ENCODE measurements at places on chromosomes 5 and 9.

- no peak for DNase-seq
These were observed 60.6 kb downstream of the RGS7BP start for GRCh38 chr5:64566310-64566916.

DNA sequence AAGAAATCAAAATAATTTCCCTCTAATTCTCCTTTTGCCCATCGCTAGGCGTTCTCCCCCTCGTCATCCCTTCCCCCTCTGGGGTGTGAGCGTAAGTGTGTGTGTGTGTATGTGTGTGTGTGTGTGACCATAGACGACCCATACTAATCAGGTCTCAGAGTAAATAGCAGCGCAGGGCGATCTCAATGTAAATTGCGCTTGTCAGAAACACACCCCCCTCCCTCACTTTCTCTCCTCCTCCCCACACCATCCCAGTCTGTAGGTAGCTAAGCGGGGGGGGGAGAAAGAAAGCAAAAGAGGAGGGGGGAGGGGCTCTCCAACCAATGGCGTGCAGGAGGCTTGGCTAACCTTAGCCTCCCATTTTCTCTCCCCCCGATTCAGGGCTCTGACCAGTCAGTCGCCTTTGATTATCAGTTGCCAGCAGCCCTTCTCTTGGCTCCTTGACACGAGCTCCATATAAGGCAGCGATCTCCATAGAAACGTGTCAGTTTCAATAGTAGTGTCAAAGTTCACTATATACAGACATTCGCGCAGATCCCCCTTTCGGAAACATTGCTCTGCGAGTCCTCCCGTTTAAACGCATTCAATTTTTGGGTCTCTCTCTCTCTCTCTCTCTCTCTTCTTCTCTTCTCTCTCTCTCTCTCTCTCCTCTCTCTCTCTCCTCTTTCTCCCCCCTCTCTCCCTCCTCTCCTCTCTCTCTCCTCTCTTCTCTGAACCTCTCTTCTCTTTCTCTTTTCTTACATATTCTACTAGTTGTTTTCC, at the start of gene NR2F1:
Gene NR2F1 (plus strand): TSS at position 546 of the 762 bp plus-strand sequence. CDS start 1,802 bp downstream, outside the sequence.
- no peak for DNase-seq

- no peak for DNase-seq
These were observed 11.3 kb downstream of the RGS14 start for GRCh38 chr5:177368869-177369644.

- no peak for DNase-seq
These were observed 152.9 kb upstream of the SLC28A3 start for GRCh38 chr9:84493284-84493947.

GRCh38 chr5:115553082-115553481, 8.5 kb upstream of the FEM1C start:
- DNase-seq = no peak

DNA sequence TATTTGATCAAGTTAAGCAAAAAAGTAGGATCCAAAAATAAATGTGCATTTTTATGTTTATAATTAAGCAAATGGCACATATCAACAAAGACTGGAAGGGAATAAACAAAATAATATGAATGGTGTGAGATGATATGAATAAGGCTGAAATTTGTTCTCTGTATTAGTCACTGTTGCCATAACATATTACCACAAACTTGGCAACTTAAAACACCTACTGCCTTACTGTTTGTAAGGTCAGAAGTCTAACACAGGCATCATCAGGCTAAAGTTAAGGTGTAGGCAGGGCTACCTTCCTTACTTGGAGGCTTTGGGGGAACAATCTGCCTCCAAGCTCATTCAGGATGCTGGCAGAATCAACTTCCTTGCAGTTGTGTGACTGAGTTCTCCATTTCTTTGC, 19.3 kb downstream of the PGGT1B start:
- no peak for DNase-seq

GRCh38 chr9:135045928-135046738, 41.3 kb upstream of the OLFM1 start:
- no peak for DNase-seq

DNA sequence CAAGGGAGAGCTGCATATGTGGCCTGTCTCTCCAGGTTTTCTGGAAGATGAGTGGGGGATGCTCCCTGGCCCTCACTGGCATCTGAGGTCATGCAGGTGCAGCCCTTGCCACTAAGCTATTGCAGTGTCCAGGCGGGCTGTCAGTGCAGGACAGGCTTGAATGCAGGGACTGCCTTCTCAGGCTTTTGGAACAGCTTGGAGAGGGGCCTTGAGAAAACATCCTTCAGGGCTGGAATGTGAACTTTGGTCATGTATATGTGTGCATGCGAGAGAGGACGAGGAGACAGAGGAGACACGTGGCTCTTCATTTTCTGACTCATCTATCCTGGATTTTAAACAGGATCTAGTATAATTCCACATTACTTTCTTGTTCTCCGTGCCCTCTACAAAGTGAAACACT, 90.3 kb downstream of the MACROH2A1 start:
- DNase-seq = no peak

DNA sequence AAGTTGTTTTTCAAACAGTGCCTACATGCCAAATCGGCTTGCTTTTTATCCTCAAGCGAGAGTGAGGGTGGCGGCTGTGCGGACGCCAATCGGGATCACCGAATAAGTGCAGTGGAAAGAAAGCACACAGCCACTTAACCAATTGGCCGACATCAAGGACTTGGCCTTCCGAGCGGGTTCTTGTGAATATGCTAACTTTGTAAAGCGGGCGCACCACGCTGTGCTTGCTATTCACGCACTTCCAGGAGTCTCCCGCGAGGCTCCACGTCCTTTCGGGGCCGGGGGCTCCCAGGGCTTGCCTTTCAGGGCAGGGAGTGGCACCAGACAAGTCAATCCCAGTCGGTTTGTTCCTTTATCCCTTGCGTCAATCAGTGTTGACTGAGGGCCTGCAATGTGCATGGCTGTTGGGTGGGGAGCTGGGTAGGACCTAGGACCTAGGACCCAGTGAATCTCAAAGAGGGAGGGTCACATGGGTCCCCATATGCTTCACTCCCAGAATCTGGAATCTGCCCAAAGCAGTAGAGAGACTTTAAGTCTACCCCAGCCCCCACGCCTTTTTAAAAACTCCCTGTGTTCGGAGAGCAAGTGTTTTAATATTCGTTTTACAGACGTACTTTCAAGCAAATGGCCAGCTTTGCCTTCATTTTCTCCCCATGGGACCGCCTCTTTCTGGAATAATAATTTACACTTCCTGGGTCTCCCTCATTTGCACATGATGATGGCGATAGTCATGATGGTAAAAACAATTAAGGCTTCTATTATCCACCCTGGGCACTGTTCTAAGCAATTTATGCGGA, 2.0 kb upstream of the GCNT4 start:
- no peak for DNase-seq

- no peak for DNase-seq
These were observed 66.6 kb upstream of the GARNL3 start for GRCh38 chr9:127197861-127198430.

GRCh38 chr5:66894480-66895240, 298.5 kb downstream of the MAST4 start:
- DNase-seq = no peak

- no peak for DNase-seq
These were observed 68.1 kb downstream of the MEGF10 start for GRCh38 chr5:127358740-127359139.

GRCh38 chr5:42952578-42952974, 87.5 kb downstream of the ANXA2R start:
- no peak for DNase-seq

- DNase-seq = no peak
These were observed 11.9 kb upstream of the TBC1D9B start for GRCh38 chr5:179919487-179920060.

GRCh38 chr5:159735036-159735435, 181.2 kb upstream of the ADRA1B start:
- no peak for DNase-seq

DNA sequence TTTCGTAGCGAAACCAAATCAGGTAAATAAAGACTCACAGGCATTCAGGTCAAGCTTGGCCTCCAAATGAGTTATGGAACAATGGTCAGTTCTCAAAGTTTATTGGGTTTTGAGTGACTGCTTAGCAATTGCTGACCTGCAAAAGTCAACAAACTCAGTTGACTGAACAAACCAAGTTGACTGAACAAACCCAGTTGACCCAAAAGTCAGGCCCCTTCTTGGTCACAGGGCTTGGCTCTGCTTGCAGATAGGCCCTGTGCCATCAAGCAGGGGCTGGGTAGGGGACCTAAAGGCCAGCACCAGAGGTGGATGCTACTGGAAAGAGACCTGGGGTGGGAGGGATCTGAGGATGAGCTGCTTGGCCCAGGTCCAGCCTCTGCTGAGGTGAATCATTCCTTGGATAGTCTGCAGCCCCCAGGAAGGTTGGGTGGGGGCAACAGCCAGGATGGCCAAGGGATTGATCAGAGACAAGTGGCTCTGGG, 64.6 kb downstream of the GADD45G start:
- DNase-seq = no peak

GRCh38 chr5:79023348-79023747, 38.2 kb upstream of the ARSB start:
- no peak for DNase-seq

- no peak for DNase-seq
These were observed 51.2 kb upstream of the CTSL start for GRCh38 chr9:87674565-87675299.

- DNase-seq = no peak
These were observed 27.8 kb downstream of the PCDHGC5 start for GRCh38 chr5:141516672-141517025.

- no peak for DNase-seq
These were observed 71.4 kb downstream of the SLF1 start for GRCh38 chr5:94689908-94690307.

DNA sequence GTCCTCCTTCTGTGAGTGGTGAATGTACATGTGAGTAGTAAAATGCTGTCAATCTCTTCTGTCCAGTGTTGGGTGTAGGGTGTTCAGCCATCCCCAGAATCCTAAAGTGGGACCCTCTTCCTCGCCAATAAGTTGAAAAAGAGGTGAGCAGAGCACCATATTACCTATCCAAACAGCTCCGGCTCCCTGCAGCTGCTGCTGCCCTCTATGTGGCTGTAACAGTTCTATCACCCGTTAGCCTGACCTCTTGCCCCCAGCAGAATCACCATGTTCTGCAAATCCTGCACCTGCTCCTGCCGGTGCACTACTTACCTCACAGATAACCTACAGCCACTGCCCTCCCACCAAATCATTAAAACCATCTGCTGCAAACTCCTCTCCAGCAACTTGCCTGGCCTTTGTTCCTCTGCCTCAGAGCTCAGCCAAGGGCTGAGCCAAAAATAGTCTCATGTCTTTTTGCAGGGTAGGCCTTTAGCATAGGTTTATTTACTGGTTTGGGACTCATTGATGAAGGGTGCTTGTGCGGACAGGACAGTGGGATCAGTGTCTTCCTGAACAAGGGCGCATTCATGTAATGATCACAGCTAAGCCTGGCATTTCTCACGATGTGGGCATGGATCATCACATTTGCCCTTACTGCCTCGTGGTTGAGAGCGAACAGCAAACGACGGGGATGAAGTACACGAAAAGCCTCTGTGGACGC, 49.6 kb upstream of the CCL21 start:
- DNase-seq = no peak

DNA sequence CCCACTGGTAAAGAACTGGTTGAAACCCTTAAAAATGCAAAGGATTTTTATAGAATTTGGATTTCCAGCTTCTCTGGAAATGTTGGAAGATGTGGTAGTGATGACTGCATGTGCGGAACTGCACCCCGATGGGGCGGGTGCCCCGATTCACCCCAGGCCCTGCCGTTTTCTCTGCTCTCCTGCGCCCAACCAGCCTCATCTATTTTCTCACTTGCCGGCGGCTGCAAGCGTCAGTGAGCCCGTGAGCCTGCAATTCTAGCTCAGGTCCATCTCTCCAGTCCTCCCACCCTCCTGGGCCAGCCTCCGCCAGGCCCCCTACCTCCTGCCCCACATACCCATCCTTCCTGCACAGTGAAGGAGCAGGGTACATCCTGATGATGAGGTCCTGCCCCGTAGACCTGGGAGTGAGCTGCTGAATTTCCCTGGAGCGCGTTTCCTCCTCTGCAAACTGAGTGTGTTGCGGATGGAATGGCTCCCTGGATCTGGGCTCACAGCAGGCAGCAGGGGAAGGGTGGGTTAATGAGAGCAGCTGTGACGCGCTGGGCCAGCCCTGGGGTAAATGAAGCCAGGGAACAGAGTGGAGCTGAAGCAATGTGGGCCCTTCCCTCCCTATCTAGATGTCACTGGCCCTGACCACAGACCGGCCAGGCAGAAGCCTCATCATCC, 45.9 kb upstream of the PHYKPL start:
- DNase-seq = no peak

DNA sequence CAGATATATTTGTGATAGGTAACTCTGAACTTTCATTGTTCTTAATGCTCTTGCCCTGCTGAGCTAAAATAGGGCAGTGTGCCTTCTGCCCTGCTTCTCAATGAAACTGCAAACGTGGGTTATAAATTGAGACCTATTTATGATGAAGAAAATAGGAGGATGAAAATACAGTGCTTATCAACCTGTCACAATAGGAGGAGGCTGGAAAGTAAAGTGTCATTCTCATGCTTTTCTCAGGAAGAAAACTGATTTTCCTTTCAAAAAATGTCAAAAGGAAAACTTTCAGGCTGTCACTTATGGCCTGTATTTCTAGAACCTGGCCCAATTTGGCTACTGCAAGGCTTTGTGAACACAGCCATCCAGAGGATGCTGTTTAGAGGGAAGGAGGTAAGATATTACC, 130.3 kb upstream of the TUSC1 start:
- DNase-seq = no peak

DNA sequence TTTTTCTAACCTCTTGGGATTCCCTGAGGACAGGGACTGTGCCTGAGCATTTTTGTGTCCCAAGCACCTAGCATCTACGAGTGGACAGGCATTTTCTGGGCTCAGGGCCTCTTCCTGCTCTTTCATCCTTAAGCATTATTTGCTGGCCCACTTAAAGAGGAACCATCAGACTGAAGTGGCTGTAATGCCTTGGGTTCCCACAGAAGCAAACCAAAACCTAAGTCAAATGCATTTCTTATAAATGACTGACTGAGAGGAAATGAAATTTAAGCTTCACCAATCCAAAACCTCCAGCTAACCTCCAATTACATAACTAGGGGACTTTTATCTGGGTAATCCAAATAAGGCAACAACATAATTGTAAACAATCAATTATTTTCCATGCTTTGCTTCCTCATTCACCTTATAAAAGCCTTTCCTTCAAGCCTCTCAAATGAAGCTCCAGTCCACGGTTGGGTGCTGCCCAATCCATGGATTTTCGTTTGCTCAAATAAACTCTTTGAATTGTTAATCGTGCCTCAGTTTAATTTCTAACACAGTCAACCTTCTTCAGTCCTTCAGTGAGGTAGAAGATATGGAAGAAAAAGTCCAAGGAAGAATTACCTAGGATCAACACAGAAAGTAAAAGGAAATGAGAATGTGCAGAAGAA, 25.3 kb upstream of the SLC31A2 start:
- peak; percentile 2 for DNase-seq

DNA sequence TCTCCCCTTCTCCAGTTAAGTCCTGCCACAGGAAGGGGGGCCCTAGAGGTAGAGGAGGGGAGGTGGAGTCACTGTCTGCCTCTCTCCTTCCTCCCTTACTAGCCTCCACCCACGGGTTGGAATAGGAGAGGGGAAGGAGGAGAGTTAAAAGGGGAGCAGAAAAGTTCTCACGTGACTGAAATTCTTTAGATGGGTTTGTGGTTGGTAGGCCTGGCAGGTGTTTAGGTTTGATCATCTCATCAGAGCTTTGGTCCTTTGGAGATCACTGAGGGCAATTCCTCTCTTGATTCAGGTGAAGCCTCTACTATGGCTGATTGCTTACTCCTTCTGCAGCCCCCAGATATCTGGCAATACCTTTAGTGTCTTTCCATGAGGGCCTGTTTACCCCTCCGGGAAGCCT, 24.9 kb upstream of the C5orf63 start:
- no peak for DNase-seq

- DNase-seq = no peak
These were observed 1802.5 kb downstream of the EFNA5 start for GRCh38 chr5:105868038-105868780.

Data from CD4-positive, alpha-beta T cell treated with Interleukin-15 for 4 hours (primary cell).